ENCODE measurements at places on chromosomes 11 and 22.

DNA sequence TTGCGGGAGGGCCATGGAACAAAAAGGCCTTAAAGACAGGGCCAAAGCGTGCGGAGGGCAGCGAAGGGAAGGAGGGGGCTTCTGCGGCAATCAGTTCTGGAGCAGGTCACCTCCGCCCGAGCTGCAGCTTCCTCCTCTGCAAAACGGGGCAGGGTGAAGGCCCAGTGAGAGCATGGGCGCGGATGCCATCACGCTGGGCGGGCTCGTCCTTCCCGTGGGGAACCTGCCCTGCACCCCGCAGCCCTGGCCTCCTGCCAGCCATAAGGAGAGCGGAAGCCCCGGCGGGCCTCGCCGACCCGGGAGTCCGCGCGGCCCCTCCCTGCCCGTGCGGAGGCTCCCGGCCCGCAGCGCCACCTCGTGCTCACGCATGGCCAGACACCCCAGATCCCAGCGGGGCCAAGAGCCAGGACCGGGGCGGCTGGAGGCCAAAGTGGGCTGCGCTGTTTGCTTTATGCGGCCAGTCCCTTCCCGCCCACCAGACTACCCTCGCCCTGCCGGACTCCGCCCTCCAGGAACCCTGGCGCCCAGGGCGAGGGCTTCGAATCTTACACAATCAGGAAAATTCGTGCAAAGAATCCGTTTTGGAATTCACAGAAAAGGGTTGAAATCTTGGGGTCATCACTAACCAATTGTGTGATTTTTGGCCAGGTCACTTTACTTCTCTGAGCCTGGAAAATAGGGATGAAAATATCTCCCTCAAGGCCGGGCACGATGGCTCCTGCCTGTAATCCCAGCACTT, 16.1 kb downstream of the TSKU start:
- peak; percentile 92 for DNase-seq

GRCh38 chr22:46070215-46070802, 80.0 kb upstream of the PPARA start:
- DNase-seq: peak; percentile 61

DNA sequence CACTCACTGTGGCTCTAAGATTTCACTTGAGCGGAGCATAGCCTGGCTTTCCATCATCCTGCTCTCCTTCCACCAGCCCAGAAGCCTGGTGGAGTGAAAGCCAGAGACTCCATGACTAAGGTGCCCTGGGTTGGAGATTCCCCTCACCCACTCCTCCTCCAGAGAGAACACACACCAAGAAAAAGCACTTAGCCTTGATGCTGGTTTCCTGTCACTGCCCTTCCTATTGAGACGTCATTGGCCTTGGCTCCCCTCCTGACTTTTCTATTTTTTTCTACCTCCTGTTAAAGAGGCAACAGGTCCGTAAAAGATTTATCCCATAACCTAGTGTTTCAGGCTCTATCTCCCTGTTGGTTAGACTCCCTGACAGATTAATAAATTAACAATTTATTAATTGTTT, 38.5 kb upstream of the APLNR start:
- DNase-seq: no peak

DNA sequence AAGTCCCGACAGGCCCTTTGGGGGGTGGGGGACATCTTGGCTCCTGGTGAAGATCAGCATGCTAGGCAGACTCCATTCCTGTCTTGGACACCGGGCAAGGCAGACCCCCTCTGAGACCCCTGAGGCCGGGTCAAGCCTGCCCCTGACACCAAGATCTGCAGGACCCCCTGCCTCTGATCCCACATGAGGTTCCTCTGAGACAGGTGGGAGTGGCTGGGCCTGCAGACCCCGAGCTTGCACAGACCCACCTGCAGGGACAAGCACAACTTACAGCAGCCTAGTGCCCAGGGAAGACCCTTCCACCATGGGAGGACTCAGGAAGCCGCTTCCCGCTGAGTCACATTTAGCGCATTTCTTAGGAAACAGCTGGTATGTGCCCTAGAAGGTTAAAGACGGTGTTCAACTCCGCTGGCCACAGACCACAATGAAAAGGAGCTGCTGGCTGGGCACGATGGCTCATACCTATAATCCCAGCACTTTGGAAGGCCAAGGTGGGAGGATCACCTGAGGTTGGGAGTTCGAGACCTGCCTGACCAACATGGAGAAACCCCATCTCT, 15.5 kb downstream of the ARVCF start:
- DNase-seq: no peak

DNA sequence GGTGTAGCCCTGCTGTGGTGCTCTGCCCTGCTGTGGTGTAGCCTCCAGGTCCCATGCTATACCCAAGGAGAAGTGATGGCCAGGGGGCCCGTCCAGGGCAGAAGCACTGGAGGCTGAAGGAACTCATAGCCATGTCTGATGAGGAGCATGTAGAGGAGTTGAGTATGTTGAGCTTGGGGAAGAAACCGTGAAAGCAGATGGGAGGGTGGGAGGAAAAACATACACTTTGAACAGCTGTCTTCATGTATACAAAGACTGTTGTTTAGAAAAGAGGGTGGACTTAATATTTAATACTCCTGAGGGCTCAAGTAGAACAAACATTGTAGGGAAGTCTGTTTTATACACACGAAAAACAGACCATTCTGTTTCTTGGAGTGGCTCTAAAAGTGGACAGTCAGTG, 26.6 kb upstream of the TTC12 start:
- DNase-seq: no peak

DNA sequence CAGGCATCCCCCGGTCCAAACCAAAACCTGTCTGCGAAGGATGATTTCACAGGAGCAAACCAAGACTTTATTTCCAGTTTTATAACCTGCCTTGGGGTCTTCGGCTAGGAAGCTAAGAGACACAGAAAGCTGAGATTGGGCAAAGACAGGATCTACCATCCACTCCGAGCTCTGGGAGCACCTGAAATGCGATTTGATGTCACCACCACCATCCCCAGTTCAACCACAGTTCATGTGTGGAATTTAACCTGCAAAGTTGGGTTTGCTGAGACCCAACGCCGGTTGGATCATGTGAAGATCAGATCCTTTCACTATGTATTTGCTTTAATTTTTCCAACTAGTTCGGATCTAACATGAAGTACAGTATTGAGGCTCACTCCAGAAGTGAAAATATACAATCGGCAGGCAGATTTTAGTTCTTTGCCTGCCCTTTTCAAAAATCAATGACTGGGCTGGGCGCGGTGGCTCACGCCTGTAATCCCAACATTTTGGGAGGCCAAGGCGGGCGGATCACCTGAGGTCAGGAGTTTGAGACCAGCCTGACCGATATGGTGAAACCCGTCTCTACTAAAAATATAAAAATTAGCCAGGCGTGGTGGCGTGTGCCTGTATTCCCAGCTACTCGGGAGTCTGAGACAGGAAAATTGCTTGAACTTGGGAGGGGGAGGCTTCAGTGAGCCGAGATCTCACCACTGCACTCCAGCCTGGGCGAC, 1.4 kb upstream of the C11orf24 start:
- DNase-seq: no peak

- DNase-seq: no peak
Measured at GRCh38 chr11:72970557-72971118, 156.4 kb downstream of the ATG16L2 start.

Measured in WTC11 (cell line).